GM10248 (cell line): ENCODE measurements at places on chromosomes 3 and 15.

- no peak for DNase-seq
These were observed 60.2 kb upstream of the SLC4A7 start for GRCh38 chr3:27544372-27544865.

DNA sequence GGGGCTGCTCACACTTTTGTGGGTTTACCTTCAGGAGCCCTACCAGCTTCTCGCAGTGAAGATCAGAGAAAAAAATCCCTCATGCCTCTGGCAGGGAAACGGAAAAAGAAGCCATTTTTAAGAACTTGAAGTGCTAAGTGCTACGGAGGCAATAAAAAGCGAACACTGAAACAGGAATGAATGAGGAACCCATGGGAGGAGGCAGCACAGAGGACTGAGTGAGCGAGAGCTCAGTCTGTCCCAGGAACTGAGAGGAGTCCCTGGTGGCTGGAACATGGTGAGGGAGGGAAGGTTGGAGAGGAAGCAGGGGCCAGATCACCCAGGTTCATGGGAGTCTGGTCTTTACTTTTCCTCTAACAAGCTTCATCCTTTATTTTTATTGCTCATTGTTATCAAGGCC is 228.1 kb upstream of the PROK2 start:
- no peak for DNase-seq

DNA sequence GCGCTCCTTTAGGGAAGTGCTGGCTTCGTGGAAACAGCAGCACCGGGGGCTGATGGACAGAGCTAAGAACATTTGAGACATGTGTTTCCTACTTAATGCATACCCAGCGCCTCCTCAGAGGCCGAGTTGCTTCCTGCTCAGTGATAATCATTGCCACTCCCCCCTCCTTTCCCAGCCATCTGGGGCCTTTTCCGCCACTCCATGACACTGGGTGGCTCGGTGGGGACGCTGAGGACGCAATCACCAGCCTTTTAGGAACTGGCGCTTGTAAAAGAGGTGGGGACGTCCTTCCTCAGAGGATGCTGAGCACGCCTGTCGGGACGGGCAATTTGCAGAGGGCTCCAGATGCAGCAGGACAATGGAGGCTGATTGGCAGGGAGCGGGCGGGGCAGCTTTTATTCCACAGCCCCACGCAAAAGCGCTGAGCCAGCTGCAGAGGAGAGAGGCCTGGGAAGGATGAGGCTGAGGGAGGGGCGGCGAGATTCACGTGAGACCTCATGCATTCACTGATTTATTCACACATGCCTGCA is 22.2 kb upstream of the IQSEC1 start:
- no peak for DNase-seq

DNA sequence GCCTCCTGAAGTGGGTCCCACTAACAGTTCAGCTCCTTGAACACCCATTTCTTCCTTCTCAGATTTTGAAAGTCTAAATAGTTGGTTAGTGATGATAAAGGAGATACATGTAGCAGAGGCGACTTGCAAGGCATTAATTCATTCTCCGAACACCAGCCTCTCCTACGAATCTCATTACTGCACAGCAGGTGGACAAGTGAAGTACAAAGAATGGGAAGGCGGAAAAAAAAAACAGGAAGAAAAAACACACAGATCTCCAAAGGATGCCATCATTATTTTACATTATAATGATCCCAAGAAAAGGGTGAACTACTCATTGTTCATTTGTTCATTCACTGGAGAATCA is 276.5 kb downstream of the MAGI1 start:
- DNase-seq: no peak

DNA sequence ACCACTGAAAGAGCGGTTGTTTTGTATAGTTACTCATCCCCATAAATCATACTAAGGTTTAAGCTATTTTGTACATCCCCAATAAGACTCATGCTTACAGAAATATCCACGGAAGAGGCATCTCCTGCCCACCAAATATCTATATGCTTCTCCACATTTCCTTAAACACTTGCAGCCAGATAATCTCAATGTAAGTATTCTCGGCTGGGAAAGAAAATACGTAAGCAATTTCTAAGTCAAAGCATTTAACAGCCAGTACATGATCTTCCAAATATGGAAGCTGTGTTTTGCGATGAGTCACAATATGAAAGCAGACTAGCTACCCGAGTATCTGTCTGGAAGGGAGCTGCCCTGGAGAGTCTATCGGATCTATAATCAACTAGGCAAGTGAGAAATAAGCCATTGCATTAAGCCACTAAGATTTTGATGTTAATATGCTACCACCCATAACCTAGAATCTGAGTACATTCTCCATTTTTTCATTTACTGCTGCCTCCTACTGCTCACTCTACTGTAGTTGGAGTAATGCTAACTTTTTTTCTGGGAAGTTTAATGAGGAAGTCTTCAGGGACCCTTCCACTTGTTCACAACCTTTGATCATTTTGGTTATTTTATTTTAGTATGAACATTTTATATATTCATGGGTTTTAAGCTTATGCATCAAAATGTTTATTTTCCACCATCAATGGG is 26.9 kb upstream of the ZMAT3 start:
- no peak for DNase-seq
